ENCODE measurements at places on chromosomes 3 and 15. TPM values are rescaled to one million over a fixed set of nuclear protein-coding genes. Genes with fewer than 3 reads are reported as not detected.

Gene ANKRD34C
- not detected for total RNA-seq

Gene CLDN16
- 0.31 TPM for total RNA-seq

Gene GABRA5
- not detected for total RNA-seq

Gene ECE2
- total RNA-seq, result not detected

Gene C2CD4A
- 0.17 TPM for total RNA-seq

Gene SCAP
- 140 TPM for total RNA-seq

GRCh38 chr15:101578443-101578894 is 73.7 kb downstream of the TM2D3 start:
- H3K4me1 ChIP-seq, result no peaks in the 10 kb centered on the region
- no peak overlapping the region for H3K4me3 ChIP-seq
- H3K36me3 ChIP-seq, result no peaks in the 10 kb centered on the region

DNA sequence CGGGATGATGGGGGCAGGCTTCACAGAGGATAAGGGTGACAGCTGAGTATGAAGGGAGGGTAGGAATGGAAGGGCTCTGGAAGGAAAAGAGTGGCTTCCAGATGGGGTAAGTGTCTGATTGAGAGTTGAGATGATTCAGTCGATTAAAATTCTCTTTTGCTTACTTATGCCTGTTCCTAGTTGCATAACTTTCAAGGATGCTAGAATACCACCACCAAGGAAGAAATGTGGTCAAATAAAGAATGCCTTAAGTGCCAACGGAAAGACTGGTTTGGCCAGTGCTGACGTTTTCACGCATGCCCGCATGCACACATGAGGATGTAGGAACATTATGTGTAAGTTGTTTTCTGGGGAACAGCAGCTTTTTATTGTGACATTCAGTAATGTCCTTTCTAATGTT is 263.4 kb upstream of the WNT5A start:
- no peaks in the 10 kb centered on the region for H3K36me3 ChIP-seq
- DNase-seq, result no peak
- no peak overlapping the region for H3K27ac ChIP-seq
- H3K4me3 ChIP-seq, result no peak overlapping the region

- H3K27ac ChIP-seq, result peak overlapping the region; percentile 25
- peaks cover 33% of the 10 kb centered on the region for H3K4me1 ChIP-seq
- peaks cover 4% of the 10 kb centered on the region for H3K36me3 ChIP-seq
- H3K4me3 ChIP-seq, result no peak overlapping the region
Observed at GRCh38 chr3:169591983-169592644, 71.4 kb downstream of the MECOM start.

GRCh38 chr15:40743921-40744814 is 10.9 kb downstream of the RMDN3 start:
- H3K27me3 ChIP-seq, result no peaks in the 10 kb centered on the region
- no peak overlapping the region for H3K4me3 ChIP-seq
- DNase-seq, result no peak
- peaks cover 3% of the 10 kb centered on the region for H3K36me3 ChIP-seq

DNA sequence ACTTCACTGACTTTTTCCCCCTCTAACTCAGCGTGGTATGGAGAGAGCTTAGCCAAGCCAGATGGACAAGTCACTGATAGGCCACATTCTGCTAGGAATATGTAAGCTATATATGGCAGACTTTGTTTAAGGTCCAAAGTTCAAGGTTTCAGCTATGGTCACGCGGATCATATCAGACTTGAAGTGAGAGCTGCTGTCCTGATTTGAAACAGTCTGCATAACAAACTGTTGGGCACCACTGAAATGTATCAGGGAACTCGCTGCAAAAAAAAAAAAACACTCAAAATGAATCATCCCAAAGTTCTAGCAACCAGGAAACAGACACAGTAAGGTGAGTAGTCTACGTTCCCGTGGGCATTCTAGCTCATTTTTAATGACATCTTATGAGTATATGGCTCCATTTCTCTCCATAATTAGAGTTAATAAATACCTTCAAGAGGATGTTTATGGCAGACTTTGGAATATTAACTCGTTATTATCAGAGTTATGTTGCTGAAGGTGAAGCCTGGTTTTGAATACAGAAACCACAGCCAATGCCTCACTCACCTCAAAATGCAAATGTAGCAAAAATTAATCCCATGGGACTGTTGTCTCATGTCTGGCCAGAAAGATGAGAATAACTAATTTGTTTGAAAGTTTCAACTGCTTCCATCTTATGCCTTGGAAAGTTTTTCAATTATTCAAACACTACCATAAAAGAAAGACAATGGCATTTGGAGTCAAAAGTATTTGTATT is 12.3 kb downstream of the DPH3 start:
- H3K4me3 ChIP-seq, result no peak overlapping the region
- no peaks in the 10 kb centered on the region for H3K36me3 ChIP-seq
- H3K27me3 ChIP-seq, result no peaks in the 10 kb centered on the region
- peak overlapping the region; percentile 35 for H3K27ac ChIP-seq
- peaks cover 4% of the 10 kb centered on the region for H3K4me1 ChIP-seq

GRCh38 chr15:80404761-80405553 is 775 bp downstream of the ARNT2 start:
- peaks cover 3% of the 10 kb centered on the region for H3K27me3 ChIP-seq
- H3K4me1 ChIP-seq, result peaks cover 35% of the 10 kb centered on the region
- H3K36me3 ChIP-seq, result no peaks in the 10 kb centered on the region
- peak overlapping the region; percentile 83 for H3K4me3 ChIP-seq
- H3K27ac ChIP-seq, result peak overlapping the region; percentile 96

GRCh38 chr15:75109736-75110130 is 86.3 kb downstream of the PPCDC start:
- no peak for DNase-seq
- no peak overlapping the region for H3K27ac ChIP-seq
- H3K4me1 ChIP-seq, result peaks cover 10% of the 10 kb centered on the region
- H3K4me3 ChIP-seq, result no peak overlapping the region
- peaks cover 3% of the 10 kb centered on the region for H3K36me3 ChIP-seq

- no peak for DNase-seq
- no peak overlapping the region for H3K27ac ChIP-seq
- peaks cover 1% of the 10 kb centered on the region for H3K4me1 ChIP-seq
- H3K36me3 ChIP-seq, result no peaks in the 10 kb centered on the region
- H3K27me3 ChIP-seq, result peaks cover 3% of the 10 kb centered on the region
- no peak overlapping the region for H3K4me3 ChIP-seq
Observed at GRCh38 chr15:42608752-42609488, 33.5 kb downstream of the STARD9 start.

DNA sequence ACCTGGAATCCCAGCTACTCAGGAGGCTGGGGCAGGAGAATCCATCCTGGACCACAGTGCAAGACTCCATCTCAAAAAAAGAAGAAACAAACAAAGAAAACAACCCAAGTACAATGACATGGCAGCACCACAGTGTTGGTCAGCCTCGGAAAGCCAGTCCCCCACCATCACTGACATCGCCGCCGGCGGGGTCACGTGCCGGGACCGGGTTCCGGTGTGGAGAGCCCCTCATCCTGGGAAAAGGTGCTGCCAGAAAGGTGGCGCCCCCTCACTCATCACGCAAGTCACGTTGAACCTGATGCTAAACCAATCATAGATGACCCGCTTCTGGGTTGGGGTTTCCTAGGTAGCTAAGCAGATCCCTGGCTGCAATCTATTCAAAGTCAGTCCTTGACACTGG is 17.8 kb downstream of the QRICH1 start:
- DNase-seq, result no peak
- no peaks in the 10 kb centered on the region for H3K4me1 ChIP-seq
- no peak overlapping the region for H3K27ac ChIP-seq
- H3K4me3 ChIP-seq, result no peak overlapping the region
- peaks cover 12% of the 10 kb centered on the region for H3K36me3 ChIP-seq
- no peaks in the 10 kb centered on the region for H3K27me3 ChIP-seq

DNA sequence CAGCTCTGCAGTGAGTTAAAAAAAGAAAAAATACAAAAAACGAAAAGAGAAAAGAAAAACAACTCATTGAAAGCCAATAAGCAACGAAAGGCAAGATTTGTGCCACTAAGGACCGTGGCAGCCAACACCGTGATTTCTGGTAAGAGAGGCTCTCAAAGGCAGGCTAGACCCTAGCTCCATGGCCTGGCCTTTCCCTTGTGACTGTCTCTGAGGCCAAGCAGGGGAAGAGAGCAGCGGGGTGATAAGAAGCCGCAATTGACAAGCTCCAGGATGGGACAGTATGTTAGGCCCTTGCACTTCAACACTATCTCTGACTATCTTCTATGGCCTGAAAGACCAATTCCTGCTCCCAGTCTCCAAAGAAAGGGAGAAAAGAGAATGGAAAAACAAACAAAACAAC is 12.4 kb downstream of the APOD start:
- no peaks in the 10 kb centered on the region for H3K36me3 ChIP-seq
- DNase-seq, result no peak
- H3K4me3 ChIP-seq, result no peak overlapping the region
- H3K4me1 ChIP-seq, result peaks cover 2% of the 10 kb centered on the region
- H3K27me3 ChIP-seq, result peaks cover 10% of the 10 kb centered on the region

DNA sequence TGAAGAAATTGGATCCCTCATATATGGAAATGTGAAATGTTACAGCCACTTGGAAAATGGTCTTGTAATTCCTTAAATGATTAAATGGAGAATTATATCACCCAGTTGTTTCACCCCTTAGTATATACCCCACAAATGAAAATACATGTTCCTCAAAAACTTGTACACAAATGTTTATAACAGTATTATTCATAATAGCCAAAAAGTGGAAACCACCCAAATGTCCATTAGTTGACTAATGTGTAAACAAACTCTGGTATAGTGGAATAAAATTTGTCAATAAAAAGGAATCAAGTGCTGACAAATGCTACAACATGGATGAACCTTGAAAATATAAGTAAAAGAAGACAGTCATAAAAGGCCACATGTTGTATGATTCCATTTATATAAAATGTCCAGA is 12.5 kb downstream of the FAM162A start:
- H3K36me3 ChIP-seq, result no peaks in the 10 kb centered on the region
- H3K4me3 ChIP-seq, result no peak overlapping the region
- no peak overlapping the region for H3K27ac ChIP-seq

DNA sequence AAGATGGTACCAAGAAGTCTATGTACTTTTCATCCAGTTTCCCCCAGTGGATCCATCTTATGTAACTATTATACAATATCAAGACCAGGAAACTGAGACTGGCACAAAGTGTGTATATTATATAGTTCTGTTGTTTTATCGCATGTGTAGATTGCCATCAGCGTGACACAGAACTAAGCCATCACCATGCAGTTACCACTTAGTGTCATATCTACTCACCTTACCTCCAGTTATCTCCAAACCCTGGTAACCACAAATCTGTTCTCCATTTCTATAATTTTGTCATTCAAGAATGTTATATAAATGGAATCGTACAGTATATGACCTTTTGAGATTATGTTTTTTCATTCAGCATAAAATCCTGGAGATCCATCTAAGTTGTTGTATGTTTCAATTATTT is 23.1 kb downstream of the IFT122 start:
- no peak overlapping the region for H3K27ac ChIP-seq
- H3K4me1 ChIP-seq, result peaks cover 11% of the 10 kb centered on the region
- peaks cover 22% of the 10 kb centered on the region for H3K36me3 ChIP-seq

DNA sequence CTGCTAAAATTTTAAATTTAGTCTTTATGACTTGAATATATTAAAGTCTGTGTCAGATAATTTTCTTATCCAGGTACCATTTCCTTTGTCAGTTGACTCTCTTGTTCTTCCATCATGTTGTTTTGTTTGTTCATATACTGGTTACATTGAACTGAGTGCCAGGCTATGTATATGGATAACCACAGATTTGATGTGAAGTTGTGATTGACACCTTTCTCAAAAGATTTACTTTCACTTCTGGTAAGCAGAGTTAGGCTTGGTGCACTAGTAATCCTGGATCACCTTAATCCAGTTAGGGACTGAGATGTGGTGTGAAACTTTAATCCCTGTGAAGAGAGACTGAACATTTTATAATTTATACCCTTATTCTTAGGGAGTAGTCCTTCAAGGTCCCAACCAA is 99.4 kb downstream of the ADAM10 start:
- peaks cover 37% of the 10 kb centered on the region for H3K36me3 ChIP-seq
- no peaks in the 10 kb centered on the region for H3K27me3 ChIP-seq
- H3K4me3 ChIP-seq, result no peak overlapping the region

GRCh38 chr15:88918738-88919137 is 5.6 kb upstream of the MFGE8 start:
- no peak overlapping the region for H3K4me3 ChIP-seq
- H3K36me3 ChIP-seq, result no peaks in the 10 kb centered on the region
- H3K27me3 ChIP-seq, result peaks cover 3% of the 10 kb centered on the region
- H3K4me1 ChIP-seq, result peaks cover 17% of the 10 kb centered on the region
- no peak overlapping the region for H3K27ac ChIP-seq

GRCh38 chr3:21879184-21879886 is 128.3 kb upstream of the ZNF385D start:
- H3K36me3 ChIP-seq, result no peaks in the 10 kb centered on the region
- H3K27ac ChIP-seq, result no peak overlapping the region
- no peaks in the 10 kb centered on the region for H3K27me3 ChIP-seq
- H3K4me1 ChIP-seq, result peaks cover 6% of the 10 kb centered on the region
- H3K4me3 ChIP-seq, result no peak overlapping the region
- no peak for DNase-seq

DNA sequence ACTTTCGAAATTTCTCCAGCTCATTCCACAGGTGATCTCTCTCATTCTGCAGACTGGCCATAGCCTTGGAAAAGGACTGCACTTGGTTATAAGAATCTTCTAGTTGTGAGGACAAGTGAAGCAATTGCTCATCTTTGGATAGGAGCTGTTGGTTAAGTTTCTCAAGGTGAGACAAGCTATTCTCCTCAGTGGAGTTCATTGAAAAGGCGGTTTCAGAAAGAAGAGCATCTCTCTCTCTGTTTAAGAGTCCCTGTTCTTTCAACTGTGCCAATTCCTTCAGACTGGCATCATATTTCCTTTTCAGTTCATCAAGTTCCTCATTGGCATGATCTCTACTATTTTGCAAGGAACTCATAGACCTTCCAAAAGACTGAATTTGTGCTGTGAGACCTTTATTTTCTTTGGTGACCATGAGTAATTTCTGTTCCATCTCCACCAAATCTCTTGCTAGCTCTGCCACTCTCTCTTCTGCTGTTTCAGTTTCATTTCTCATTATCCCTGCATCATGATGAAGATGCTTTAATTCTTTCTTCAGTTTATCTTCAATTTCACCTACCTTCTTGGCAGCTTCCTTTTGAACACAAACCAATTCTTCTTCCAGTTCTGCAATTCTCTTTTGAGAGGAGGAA is 30.2 kb upstream of the HCLS1 start:
- no peaks in the 10 kb centered on the region for H3K27me3 ChIP-seq
- no peaks in the 10 kb centered on the region for H3K4me1 ChIP-seq
- peaks cover 47% of the 10 kb centered on the region for H3K36me3 ChIP-seq
- no peak overlapping the region for H3K27ac ChIP-seq
- DNase-seq, result no peak

- peaks cover 2% of the 10 kb centered on the region for H3K36me3 ChIP-seq
- H3K4me3 ChIP-seq, result no peak overlapping the region
- peaks cover 11% of the 10 kb centered on the region for H3K27me3 ChIP-seq
- no peak overlapping the region for H3K27ac ChIP-seq
Observed at GRCh38 chr15:45425135-45425534, 46.8 kb upstream of the GATM start.

GRCh38 chr3:170767576-170767941 is 102.4 kb downstream of the RPL22L1 start:
- peaks cover 14% of the 10 kb centered on the region for H3K4me1 ChIP-seq
- no peak for DNase-seq
- H3K4me3 ChIP-seq, result no peak overlapping the region

DNA sequence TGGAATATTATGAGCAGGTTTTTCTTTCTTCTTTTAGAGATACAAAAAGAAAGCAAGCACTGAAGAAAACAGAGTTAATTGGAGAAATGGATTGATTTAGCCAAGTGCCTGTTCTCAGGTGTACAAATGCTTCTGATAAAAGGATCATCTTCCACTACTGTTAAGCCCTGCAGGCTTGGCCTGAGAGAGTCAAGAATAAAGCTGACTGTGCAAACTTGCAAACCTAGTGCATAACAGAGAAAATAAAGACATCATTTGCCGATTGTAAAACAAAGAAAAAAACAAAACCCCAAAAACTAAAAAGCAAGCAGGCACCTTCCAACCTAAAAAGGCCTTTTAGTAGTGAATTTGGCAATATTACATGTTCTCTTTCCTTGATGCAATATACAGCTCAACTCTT is 78.0 kb upstream of the CCDC80 start:
- no peak for DNase-seq
- no peaks in the 10 kb centered on the region for H3K27me3 ChIP-seq
- no peaks in the 10 kb centered on the region for H3K4me1 ChIP-seq
- H3K27ac ChIP-seq, result no peak overlapping the region
